Stimulated activated CD4-positive, alpha-beta T cell treated with anti-CD3 and anti-CD28 coated beads, Interleukin-2, amount 100 ng/mL, for 24 hours (primary cell): ENCODE measurements at places on chromosomes 1 and 21.

GRCh38 chr1:208047476-208047934 lies 136.6 kb upstream of the CD34 start:
- DNase-seq = no peak

DNA sequence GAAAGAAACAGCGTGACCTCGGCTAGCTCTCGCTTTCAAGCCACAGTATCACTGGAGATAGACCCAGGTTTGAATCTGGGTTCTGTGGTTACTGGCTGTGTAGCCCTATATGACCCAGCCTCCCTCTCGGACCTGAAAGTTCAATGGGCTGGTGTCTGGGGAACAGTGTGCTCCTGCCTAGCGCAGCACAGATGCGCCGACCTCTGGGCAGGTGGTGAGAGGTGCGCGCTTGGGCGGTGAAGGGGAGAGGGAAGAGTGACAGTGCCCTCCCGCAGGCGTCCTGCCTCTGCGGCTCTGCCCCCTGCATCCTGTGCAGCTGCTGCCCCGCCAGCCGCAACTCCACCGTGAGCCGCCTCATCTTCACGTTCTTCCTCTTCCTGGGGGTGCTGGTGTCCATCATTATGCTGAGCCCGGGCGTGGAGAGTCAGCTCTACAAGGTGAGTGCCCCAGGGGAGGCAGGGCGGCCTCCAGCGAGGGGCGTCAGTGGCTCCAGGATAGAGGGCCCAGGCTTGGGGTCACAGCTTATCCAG lies 10.5 kb downstream of the SERINC2 start:
- DNase-seq = no peak

DNA sequence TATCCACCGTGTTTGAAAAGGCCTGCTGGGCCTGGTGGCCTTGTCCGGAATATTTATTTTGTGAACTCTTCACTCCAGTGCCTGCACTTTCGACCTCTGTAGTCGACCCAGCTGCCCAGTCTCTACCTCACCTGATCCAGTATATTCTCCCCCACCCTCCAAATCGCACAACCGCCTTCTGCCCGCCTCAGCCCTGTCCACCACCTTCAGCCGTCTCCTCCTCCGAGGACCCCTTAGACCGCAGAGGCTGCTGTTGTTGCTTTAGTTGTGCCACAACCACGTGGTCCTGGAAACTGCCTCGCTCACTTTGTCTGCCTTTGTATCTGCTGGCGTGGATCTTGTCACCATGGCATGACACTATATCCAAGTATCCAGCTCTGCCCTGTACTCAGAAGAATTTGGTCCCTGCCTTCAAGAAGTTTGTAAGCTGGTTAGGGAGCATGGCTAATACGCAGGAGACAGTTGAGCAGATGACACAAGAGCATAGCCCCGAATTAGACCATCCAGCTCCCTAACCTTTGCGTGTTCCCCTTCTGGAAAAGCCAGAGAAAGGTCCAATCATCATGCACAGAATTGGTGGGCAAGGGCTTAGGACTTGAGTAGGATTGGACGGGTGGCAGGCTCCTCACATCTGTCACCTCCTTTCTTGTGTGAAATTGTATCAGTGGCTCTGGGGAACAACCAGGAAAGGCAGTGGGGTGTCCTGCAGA lies 1.5 kb downstream of the PHGDH start:
- no peak for DNase-seq

GRCh38 chr1:45275054-45275453 lies 51.6 kb upstream of the HPDL start:
- no peak for DNase-seq

- no peak for DNase-seq
Measured at GRCh38 chr1:18240906-18241305, 133.3 kb downstream of the IGSF21 start.

- DNase-seq = no peak
Measured at GRCh38 chr21:33249331-33250002, 16.7 kb upstream of the IL10RB start.

GRCh38 chr1:236681219-236681618 lies 5.1 kb upstream of the ACTN2 start:
- DNase-seq = no peak

GRCh38 chr21:15430023-15430422 lies 299.8 kb upstream of the USP25 start:
- no peak for DNase-seq

DNA sequence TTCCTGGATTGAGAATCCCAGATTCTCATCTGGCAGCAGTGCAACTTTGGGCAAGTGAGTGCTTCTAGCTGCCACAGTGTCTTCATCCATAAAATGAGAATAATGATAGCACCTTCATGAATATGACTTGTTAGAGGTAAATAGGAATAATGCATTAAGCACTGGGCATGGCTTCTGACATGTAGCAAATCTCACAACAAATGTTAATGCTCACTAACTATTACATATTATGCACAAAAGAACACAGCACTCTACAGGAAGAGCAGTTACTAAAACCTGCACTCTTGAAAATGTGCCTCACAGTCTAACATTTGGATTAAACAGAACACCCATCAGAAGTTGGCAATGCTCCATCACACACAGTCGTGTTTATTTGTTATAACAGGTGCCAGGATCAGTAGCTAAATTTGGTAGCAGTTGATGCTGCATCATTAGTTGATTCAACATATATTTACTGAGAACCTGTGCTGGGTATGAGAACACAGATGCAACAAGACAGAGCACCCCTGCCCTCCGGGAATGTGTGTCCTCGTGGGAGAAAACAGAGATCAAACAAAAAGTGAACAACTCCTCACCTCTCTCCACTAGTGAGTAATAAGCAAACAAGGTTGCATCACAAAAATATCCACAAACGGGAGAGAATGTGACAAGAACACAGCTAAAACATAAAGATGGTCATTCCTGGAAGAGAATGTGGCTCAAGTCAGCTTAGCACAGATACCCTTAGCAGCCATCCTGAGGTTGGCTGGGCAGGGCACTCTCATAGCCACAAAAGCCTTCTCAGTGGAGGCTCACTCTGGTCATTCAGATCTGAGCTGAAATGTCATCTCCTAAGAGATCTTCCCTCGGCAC lies 26.2 kb upstream of the LBR start:
- DNase-seq = no peak

DNA sequence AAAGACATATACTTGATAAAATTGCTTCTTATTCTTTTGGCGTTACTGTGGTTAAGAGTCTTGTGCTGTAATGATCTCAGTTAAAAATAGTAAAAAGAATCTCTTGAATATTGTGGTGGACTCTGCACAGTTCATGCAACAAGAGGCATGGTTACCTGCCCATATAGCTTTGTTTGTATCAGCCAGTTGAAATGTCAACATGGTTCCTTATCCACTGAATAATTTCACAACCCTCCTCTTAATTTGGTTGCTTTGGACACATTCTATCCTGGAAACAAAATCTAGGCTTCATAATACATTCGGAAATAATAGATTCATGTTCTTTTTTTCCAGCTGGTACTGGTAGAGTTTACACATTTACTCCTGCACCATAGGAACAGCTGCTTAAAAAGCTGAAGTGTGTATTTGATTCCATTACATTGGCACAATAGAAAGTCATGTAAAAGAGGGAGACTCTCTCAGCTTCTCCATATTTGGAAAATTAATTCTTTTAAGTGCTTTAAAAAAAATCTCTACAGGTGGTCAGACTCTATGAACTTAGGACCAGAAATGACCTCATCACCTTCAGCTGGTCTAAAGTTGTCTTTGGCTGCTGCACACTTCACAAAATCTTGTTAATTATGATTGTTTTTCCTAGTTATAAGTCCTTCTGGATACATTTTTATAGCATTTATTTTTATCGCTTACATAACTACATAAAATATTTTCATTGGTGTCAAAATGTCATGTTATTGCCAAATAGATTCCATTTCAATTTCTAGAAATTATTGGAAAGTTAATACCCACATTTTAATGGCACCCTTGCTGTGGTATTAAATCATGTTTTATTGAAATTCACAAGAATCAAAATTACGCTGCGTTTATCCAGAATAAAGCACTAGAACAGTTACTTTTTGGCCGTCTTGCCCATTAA lies 100.2 kb downstream of the LTN1 start:
- DNase-seq = no peak

GRCh38 chr21:45251635-45252447 lies 35.9 kb downstream of the POFUT2 start:
- DNase-seq = no peak

DNA sequence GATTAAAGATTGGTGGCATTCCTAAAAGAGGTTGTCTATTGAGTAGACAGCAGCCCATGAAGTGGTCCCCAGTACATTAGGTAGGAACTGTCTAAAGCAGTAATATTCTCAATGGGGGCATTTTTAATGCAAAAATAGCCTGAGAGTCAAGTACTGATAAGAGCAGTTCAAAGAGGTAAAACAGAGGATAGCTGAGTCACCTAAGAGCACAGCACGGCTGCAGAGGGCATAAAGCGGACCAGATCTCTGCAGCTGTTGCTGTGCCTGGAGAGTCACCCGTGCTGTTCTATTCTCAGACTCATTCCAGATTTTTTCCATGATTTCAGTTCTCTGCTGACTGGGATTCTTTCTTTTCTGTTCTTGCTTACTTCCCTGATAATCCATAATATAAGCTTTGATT lies 313.2 kb downstream of the OLFM3 start:
- no peak for DNase-seq

DNA sequence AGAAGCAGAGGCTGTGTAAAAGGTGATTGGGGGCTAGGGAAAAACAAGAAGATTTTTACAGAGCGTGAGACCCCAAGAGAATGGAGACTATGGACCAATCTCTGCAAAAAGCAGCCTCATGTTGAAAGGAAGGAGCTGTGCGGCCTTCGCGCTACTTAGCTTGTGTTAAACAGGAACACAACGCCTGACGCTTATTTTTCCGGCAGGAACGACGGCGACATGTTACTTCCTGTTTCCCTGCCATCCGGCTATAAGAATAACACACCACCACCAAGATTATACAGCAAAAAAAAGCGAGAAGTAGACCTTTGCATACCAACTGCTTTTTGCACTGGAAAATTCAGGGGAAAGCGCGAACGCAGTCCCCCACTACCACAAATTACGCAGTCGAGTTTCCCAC lies 272.7 kb downstream of the FAM72C start:
- no peak for DNase-seq

- DNase-seq = no peak
Measured at GRCh38 chr1:47181955-47182675, 7.7 kb downstream of the PDZK1IP1 start.

GRCh38 chr21:46120301-46121285 lies 22.7 kb downstream of the COL6A2 start:
- DNase-seq = no peak

GRCh38 chr1:64765826-64766225 lies 21.0 kb downstream of the RAVER2 start:
- DNase-seq = no peak

DNA sequence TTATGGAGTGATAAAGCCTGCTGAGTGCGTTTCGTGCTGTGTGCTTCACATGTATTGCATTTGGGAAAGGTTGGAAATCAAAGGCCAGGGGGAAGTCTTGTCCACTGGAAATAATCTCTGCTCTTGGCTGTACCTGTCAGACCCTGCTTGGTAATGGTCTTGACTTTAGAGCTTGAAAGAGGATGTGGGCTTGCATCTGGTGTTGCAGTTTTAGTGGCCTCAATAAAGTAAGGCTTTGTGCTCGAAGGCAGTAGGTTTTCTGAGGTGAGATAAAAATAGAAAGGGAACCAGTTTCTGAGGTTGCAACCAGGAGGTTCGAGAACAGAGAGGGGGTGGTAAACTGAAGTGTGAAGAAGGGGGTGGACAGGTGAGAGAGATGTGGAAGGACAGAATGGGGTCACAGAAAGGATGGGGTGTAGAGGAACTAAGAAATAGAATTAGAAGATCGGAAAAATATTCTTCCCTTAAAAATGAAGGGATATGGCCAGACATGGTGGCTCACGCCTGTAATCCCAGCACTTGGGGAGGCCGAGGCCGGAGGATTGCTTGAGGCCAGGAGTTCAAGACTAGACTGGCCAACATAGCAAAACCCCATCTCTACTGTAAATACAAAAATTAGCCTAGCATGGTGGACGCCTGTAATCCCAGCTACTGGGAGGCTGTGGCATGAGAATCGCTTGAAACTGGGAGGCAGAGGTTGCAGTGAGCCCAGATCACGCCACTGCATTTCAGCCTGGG lies 1.5 kb downstream of the S100PBP start:
- DNase-seq = no peak

DNA sequence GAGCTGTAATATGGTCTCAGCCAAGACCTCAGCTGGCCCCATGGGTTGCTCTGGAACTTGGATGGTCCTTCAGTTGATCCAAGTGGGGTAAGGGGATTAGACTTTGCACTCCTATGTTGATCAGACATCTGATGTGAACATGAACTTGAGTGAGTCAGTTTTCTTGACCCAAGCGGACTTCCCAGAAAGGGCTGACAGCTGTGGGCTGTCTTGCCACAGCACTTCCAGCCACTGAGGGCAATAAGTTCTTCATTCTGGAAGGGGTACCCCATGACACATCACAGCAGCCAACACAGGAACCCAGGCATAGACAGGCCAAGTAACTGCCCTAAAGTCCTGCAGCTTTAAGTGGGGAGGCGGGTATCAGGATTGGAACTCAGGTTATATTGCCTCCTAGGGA lies 93.9 kb upstream of the USP24 start:
- DNase-seq = no peak

- no peak for DNase-seq
Measured at GRCh38 chr1:47393141-47393540, 22.9 kb upstream of the FOXE3 start.

DNA sequence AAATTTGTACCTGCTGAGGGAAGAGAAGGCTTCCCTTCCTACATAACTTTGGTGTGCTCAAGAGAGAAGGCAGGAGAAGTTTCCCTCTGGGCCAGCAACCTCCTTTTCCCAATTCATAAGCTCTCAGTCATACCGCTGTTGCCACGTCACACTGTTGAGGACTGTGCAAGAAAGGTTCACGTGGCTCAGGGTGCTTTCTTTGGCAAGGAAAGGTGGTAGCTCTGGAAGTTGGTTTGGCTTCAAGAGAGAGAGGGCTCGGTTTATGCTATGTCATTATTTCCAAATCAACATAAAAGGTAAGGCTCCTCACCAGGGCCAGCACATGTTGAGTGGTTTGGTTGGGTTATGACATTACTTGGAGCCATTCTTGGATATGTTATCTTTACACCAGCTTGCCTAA lies 77.3 kb downstream of the TNFSF18 start:
- no peak for DNase-seq

- DNase-seq = peak; percentile 29
Measured at GRCh38 chr1:88736633-88737248, 52.7 kb downstream of the PKN2 start.

DNA sequence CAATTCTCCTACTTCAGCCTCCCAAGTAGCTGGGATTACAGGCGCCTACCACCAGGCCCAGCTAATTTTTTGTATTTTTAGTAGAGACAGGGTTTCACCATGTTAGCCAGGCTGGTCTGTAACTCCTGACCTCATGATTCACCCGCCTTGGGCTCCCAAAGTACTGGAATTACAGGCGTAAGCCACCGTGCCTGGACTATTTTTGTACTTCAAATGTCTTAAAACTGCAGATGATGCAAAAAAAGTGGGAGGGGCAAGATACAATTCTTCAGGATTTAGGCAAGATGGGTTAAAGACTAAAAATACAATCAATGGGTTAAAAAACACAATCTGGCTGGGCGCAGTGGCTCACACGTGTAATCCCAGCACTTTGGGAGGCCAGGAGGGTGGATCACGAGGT lies 4.7 kb downstream of the SCAF4 start:
- no peak for DNase-seq

GRCh38 chr1:168148916-168149315 lies 12.2 kb upstream of the GPR161 start:
- DNase-seq = no peak

GRCh38 chr1:14906665-14907064 lies 246.9 kb upstream of the TMEM51 start:
- no peak for DNase-seq

GRCh38 chr1:17893891-17894631 lies 138.9 kb downstream of the ACTL8 start:
- no peak for DNase-seq
